Stimulated activated CD8-positive, alpha-beta memory T cell treated with anti-CD3 and anti-CD28 coated beads, Interleukin-4, amount 100 ng/mL, for 48 hours (primary cell): ENCODE measurements at places on chromosomes 4 and X.
A peak's percentile ranks its signal among the peaks of the same experiment; 100 is the strongest.

GRCh38 chr4:8159537-8160232 is 1.1 kb upstream of the ABLIM2 start:
- DNase-seq, result no peak

GRCh38 chr4:113007151-113007550 is 42.3 kb upstream of the ANK2 start:
- DNase-seq, result no peak

GRCh38 chrX:63967551-63967950 is 182.5 kb upstream of the ARHGEF9 start:
- no peak for DNase-seq

DNA sequence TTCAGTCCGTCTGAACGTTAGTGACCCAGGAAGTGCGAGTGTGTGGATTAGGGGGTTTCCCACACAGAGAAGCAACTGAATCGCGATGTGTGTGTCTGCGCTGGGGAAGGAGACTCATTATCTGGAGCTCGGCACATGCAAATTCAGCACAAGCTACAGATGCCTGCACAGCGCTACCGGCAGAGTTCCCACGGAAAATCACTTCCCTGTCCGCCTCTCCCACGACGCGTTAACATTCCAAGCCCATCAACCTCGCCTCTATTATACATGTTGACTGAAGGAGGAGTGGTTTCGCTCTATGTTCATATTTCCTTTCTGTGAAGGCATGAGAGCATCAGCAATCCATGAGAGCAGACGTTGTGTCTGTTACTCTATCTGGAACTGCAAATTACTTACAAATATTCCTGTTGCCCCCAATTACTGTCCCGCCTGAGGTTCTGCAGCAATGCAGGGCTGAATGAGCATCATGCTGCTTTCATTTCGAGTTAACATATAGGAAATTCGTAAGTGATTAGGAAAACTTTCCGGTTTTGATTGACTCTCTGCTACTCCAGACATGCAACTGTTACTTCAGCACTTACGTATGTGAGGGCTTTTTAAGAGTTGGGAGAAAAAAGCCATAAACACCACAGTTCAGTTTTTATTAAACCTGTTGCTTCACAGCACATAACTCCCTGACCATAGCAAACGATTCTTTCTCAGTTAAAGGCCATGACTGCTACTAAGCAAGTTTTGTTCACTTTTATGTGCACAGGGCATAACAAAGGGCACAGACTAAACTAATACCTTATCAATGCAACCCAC is 15.0 kb upstream of the MTNR1A start:
- DNase-seq, result no peak

- DNase-seq, result peak; percentile 45
Measured at GRCh38 chr4:49032440-49033161, 46.5 kb downstream of the CWH43 start.

DNA sequence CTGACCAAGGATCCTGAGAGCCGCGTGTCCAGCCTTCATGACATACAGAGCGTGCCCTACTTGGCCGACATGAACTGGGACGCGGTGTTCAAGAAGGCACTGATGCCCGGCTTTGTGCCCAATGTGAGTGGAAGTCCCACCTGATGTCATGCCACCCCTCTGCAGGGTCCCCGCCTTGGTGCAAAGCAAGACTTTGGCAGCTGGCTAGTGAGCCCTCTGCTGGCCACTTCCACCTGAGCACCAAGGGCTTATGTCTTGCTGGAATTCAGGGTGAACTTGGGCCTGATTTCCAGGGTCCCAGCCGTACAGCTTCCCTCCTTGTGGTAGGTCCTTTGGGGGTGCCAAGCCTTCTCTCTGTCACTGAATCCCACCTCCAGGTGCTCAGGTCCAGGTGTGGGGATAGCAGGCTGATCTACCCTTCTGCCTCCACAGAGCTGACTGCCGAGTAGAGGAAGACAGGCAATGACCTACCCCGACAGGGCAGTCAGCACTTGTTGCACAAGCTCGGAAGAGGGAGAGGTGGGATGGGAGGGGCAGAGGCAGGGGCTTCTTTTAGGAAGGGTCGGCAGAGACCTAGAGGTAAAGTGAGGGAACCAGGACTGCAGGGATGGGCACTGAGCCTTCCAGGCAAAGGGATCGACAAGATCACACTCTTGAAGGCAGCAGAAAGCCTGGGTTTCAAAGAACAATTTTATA is 248.1 kb downstream of the EVC2 start:
- peak; percentile 30 for DNase-seq

- DNase-seq, result no peak
Measured at GRCh38 chr4:53193111-53193510, 172.8 kb downstream of the SCFD2 start.

DNA sequence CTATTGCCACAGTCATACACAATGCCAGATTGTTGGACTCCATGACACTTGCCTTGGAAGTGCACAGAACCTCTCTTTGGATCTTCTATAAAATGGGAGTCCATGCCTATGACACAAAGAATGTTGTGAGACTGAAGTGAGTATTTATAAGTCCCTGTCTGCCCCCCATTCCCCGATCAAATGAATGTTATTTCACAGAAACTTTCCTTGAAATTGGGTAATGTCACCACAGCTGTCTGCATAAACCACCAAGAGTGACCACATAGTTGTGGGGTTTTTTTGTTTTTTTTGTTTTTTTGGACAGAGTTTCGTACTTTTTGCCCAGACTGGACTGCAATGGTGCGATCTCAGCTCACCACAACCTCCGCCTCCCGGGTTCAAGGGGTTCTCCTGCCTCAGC is 27.1 kb upstream of the REST start:
- no peak for DNase-seq

DNA sequence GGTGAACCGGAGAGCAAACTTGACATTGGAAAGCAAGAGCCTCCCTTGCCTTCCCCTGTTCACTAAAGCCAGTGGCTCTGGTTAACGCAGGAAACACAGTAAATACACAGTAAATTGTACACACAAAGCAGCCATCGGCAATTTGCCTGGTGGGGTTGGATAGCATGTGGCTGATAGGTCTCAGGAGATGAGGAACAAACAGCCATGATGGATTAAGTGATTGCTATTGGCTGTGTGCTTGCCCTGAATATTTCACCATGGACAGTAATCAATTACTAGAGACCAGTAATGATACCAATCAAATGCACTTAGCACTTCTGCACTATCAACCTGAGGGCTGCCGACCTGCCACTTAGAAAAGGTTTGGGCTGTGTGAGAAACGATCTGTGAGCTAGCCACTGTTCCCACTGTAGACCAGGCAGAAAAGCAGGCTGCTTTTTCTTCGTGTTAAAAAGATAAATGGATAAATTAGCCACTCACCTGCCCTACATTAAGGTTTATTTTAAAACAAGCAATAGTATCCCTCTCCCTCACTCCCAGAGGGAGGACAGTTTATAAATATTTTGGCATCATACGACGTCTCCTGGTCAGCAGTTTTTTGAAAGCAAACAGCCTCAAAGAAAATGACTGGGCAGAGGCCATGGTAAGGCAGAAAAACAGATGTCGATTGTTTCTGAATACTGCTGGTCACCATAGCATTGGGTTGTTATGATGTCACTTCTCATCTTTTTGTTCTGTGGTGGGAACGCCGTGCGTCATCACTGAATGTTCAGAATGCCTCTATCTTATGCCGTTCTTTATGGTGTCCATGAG is 167.1 kb downstream of the MAML3 start:
- no peak for DNase-seq

DNA sequence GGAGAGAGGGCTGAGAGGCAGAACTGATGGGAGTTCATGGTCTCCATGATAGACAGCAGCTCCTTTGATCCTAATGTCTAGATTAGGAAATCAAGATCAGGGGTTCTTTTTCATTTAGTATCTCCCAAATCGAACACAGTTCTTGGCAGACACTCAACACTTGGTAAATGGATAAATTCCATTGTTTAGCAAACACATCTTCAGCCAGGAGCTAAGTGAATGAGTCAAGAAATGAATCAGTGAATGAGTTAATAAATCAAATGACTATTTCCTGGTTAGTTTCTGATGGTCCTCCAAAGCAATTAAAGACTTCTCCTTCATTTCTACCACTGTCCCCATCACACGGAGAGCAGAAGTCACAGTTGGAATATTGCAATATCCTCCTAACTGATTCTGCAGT is 120.0 kb upstream of the SHISA3 start:
- no peak for DNase-seq

- DNase-seq, result no peak
Measured at GRCh38 chr4:174517502-174518445, 4.5 kb downstream of the HPGD start.

- no peak for DNase-seq
Measured at GRCh38 chr4:86388252-86388651, 28.4 kb upstream of the MAPK10 start.
